ENCODE measurements at places on chromosomes 7 and 10.

DNA sequence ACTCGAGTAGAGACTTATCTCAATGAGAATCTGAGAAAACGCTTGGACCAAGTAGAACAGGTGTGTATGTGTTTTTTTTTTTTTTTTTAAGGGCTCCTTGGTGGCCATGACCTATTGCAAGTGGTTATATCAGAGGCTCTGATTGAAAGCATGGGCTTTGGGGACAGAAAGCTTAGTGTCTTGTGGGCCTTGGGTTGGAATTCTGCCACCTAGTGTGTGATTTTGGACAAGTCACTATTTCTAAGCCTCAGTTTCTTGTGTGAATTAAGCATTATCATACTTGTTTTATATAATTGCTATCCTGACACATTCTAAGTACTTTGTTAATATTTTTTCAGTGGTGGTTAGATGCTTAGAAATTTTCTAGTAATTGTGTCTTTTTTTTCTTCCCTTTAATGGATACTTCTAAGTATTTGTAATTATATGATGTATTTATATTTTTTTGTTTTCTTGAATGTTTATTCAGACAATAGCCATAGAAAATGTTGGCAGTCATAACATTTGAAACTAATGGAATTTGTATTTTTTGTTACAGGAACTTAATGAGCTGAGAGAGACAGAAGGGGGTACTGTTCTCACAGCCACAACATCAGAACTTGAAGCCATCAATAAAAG is 33.1 kb downstream of the SMC3 start:
- DNase-seq, result no peak

- DNase-seq, result no peak
These were observed 63.9 kb upstream of the PDGFA start for GRCh38 chr7:583410-584121.

GRCh38 chr7:140330128-140330527 is 68.2 kb downstream of the SLC37A3 start:
- no peak for DNase-seq

GRCh38 chr7:38195804-38196595 is 18.0 kb downstream of the STARD3NL start:
- DNase-seq, result no peak

- no peak for DNase-seq
These were observed 135.7 kb downstream of the TCF7L2 start for GRCh38 chr10:113085776-113086175.

DNA sequence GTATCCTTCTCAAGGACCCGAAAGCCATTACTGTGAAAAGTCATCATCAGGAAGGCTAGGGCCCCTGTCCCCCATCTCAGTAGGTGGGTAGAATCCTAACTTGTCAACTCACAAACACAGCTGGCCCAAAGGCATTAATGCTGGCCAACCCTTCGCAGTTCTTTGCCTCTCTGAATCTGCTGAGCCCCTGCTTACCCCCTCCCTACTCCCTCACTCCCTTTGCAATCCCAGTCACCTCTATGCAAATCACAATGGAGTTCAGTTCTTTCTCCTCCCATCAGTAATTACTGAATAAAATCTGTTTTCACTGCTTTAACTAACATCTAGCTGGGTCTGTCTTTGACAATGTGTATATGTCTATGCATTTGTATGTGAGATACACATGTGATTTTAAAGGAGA is 38.1 kb upstream of the AOAH start:
- DNase-seq, result no peak

DNA sequence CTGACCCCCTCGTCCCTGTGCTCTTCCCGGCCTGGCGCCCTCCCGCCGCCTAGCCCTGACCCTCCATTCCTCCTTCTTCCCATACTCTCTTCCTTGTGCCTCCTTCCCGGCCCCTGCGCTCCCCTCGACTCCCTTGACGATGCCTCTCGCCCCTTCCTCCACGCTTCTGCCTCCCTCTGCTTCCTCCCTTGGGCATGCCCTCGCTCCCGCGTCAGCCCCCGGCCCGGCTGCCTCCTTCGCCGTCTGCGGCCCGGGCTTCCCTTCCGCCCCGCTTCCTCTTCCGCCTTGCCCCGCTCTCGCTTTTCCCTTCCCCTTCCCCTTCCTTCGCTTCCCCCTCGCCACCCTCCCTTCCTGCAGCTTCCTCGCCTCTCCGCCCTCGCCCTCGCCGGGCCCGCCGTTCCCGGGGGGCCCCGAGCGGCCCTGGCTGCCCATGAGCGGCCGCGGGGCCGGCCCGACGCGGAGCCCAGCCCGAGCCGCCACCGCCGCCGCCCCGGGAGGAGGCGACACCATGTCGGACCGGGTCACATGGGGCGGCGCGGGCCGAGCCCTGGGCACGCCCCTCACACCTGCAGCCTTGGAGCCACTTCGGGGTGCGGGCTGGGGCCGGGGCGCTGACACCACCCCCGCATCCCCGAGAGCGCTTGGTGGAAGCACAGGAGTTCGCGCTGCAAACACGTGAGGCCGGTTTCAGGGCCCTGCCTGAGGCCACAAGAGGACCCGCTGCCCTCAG is at the start of gene FBXW4:
TSS of gene FBXW4 (minus strand) at position 497 of the 730 bp plus-strand sequence. CDS start at position 432, 65 bp downstream.
- no peak for DNase-seq

DNA sequence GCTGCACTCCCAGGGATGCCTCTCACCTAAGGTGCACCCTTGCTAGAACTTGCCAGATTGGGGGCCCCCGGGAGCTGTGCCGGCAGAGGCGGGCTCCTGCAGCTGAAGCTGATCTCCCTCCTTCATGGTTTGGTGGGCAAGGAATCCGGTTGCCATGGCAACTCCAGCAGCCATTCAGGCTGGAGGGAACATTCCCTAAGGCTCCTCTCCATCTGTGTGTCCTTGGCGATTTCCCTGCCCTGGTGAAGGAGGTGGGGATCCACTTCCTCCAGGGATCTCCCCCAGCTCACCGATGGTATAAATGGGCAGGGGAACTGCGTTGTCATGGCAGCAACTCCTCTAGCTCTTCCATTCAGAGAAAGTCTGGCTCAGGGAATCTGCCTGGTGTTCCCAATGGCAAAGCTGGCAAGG is 49.6 kb upstream of the GPR158 start:
- DNase-seq, result no peak

DNA sequence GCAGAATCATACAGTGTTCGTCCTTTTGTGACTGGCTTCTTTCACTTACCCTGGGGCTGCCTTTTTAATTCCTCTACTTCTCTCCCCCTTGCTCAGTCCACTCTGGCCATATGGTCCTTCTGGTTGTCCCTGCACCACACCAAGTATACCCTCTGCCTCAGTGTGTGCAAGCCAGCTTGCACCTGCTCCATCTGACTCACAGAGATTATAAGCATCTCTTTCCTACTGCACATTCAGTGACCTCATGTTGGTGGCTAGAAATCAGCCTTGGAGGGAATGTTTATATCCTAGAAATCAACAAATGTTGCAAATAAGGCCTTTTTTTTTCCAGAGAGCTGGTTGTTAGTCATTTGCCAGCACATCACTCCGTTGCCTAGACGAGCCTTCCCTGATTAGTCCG is 67.5 kb upstream of the C10orf90 start:
- no peak for DNase-seq

DNA sequence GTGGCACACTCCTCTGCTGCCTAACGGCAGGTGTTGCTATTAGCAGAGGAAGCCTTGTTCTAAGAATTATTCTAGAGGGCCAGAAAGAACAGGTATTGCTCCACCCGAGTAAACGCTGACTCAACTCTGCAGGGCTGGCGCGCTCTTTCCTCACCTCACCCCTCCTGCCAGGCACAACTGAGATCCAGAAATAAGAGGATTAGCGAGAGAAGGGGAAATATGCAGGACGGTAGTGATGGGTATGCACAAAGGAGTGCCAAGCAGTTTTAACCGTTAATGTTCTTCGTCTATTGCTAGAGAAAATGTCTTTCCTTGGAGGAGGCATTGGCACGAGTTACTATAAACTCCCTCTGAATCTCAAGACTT is 369 bp upstream of the SCIN start:
- no peak for DNase-seq

- DNase-seq, result no peak
These were observed 116.6 kb upstream of the CDK1 start for GRCh38 chr10:60661637-60662036.

GRCh38 chr7:22280031-22280430 is 76.9 kb downstream of the RAPGEF5 start:
- no peak for DNase-seq

GRCh38 chr7:117259615-117260014 is 63.2 kb downstream of the WNT2 start:
- no peak for DNase-seq

DNA sequence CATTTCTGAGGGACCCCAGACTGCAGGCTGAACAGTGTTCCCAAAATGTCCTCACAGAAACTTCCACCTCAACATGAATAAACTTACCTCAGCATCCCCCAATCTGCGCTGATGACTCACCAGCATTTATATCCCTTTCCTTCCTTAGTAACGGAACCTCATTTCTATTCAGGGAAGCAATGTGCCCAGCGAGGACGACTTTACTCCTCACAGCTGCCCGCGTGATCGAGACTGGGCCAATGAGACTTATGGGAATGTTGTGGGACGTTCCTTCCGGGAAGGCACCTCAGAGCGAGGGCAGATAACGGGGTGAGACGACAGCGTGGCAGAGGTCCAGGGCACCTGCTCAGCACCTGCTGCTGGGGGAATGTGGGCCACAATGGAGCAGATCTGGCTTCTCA is 73.1 kb upstream of the CAMK2B start:
- DNase-seq, result no peak

DNA sequence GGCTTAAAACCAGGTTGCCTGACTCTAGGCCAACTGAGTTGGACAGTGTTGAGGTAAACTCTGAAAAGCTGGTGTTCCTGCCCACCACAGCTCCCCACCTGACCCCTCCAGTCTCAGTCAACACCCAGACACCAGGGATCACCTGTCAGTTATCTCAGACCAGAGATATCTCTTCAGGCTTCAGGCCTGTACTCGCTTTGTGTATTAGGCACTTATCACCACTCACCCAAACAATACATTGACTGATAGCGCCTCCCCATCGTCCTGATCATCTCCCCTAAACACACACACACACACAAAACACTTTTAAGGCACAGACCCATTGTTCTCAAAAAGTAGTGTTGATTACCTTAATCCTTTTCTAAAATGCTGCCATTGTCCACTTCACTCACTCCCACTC is 111.5 kb downstream of the PLCE1 start:
- DNase-seq, result no peak

DNA sequence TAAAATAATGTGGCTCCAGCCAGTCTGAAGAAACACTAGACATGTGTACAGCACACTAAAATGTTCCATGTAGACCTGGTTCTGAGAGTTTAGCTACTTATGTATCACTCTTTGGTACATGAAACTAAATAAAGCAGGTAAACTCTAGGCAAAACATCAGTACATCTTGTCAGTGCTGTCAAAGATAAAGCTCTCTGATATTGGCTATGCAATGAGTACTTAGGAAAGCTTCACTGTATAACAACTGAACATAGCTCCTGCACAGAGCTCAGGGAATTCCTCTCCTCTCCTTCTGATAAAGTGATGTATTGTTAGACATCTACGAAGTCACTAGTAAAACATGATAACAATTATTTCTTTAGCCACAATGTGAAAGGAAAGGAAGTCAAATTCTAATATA is 3.5 kb downstream of the LRRN3 start:
- no peak for DNase-seq

GRCh38 chr7:1535701-1536454 is 5.4 kb downstream of the MAFK start:
- DNase-seq, result no peak

DNA sequence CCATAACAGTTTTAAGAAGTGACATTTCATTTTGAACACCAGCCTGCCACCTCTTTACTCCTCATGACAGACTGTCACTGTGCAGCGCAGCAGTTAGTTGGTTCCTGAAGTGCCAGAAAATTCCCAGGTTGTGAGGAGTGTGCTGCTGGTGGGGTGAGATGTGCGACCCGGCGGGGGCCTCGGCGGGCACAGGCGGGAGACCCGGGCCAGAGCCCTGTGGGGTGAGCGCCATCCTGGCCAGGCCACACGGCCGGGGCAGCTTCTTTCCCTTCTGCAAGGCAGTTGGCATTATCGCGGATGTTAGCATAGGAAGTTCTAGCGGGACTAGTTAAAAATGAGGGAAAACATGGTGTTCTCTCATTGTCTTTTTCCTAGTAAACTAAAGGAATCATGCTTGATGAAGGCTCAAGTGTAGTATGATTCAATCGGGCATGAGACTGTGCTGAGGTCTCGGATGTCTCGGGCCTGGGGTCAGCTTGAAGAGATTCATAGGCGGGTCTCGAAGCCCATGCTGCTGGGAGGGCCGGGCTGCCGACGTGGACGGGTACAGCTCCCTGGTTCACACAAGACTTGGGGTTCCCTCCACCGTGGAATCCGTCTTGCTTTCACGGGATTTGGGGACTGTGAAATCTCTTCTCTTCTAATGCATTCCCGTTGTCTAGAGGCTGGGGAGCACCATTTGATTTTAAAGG is 56.1 kb downstream of the MGMT start:
- DNase-seq, result no peak

DNA sequence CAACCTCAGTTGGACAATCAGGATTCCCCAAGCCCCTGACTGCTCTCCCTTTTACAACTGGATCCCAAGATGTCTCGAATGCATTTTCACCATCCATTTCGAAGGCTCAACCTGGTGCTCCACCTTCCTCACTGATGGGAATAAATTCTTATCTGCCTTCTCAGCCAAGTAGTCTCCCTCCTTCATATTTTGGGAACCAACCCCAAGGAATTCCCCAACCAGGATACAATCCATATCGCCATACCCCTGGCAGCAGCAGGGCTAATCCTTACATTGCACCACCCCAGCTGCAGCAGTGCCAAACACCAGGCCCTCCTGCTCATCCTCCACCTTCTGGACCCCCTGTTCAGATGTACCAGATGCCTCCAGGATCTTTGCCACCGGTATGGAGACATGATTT is 6.0 kb downstream of the SEC23IP start:
- no peak for DNase-seq

- DNase-seq, result no peak
These were observed 32.7 kb downstream of the PUS7 start for GRCh38 chr7:105489409-105489808.

DNA sequence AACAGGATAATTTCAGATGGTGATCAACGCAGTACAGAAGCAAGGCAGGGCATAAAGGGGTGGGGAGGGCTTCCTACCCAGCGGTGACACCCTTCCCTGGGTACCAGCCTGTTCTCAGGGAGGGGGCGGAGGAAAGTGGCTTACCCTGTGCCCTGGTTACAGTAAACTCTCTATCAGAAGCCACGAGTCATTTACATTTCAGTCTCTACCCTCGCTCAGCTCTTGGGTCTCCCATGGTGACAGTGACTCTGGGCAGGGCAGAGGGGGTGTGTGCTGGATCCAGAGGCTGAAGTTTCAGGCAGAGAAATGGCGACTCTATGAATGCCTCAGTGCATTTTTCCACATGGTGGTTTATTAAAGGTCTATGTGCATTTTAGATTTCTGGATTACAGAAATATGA is 107.0 kb downstream of the ADARB2 start:
- no peak for DNase-seq

- DNase-seq, result no peak
These were observed 851 bp downstream of the KIFBP start for GRCh38 chr10:68989317-68989990.

DNA sequence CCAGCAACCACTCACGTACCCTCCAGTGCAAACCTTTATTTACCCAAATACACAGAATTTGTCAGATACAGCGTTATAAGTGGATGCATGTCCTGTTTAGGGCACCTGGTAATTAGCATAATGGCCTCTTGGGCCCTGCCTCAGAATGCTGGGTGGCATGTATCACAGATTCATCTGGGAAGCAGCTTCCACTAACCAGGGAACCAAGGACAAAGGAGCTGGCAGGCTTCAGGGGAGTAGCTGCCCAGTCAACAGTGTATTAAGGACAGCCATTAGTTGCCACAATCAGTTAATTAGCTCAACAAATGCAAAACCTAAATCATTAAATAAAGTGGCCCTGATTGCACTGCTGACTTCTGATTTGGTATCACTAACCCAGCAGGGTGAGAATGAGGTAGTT is 105.7 kb downstream of the RAPGEF5 start:
- no peak for DNase-seq

GRCh38 chr7:158192956-158193355 is 394.7 kb downstream of the PTPRN2 start:
- no peak for DNase-seq

Measured in GM12878 (cell line).